ENCODE measurements at places on chromosomes 1 and 21. TPM values are rescaled to one million over a fixed set of nuclear protein-coding genes. Genes with fewer than 3 reads are reported as not detected.

The MTHFR gene
- 30.3 TPM for total RNA-seq

GRCh38 chr1:206924592-206925105 lies 2.9 kb upstream of the FCMR start:
- DNase-seq: no peak
- H3K36me3 ChIP-seq: no peaks in the 10 kb centered on the region
- H3K4me3 ChIP-seq: no peak overlapping the region

DNA sequence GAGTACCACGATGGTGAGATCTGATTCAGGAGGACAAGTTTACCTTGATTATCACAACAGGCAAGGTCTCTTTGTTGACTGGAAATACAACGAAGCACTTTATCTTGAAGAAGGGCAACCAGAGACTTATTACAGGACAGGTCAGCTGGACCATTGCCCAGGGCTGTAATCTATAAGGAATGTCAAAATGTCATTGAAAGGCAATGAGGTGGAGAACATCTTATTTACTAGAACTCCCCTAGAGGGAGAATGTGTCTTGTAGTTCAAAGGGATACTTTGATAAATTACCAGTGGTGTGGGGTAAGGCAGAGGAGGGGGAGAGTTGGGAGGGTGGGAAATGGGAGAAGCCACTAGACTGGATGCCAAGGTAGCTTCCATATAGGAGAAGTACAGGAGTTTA lies 212.3 kb downstream of the NCAM2 start:
- no peaks in the 10 kb centered on the region for H3K36me3 ChIP-seq
- no peak overlapping the region for H3K27ac ChIP-seq
- DNase-seq: no peak
- H3K4me3 ChIP-seq: no peak overlapping the region
- H3K4me1 ChIP-seq: no peaks in the 10 kb centered on the region

The CRYAA gene
- not detected for total RNA-seq

GRCh38 chr1:107175102-107175909 lies 34.5 kb downstream of the NTNG1 start:
- H3K27ac ChIP-seq: no peak overlapping the region
- H3K4me1 ChIP-seq: no peaks in the 10 kb centered on the region
- no peak for DNase-seq
- no peaks in the 10 kb centered on the region for H3K27me3 ChIP-seq

DNA sequence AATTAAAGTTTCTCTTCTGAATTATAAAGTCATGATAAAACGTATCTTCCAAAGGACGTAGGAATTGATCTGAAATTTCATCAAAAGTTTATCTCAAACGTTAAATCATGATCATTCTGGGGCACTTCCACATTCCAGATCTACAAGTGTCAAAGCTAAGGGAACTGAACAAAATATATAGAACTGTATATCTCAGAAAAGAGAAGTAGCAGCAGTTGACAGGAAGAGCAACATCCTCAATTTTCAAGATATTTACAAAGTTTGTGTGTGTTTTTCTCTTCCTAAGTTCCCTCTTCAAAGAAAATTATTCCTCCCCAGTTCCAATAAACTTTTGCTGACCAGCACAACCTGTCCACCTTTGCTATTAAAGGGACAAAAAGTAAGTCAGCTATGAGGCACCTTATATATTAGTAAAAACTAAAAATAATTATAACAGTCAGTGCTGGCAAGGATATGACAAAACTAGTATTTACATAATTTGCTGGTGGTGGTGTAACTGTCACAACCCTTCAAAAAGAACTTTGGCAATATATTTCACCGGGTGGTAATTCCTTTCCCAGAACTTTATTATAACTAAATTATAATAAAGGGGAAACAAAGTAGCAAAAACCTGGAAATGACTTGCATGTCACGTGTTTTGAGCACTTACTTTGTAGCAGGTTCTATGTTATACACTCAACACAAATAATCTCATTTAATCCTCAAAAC lies 38.5 kb upstream of the EYA3 start:
- H3K4me1 ChIP-seq: no peaks in the 10 kb centered on the region
- no peak overlapping the region for H3K4me3 ChIP-seq
- no peaks in the 10 kb centered on the region for H3K27me3 ChIP-seq
- no peaks in the 10 kb centered on the region for H3K36me3 ChIP-seq

GRCh38 chr1:13617773-13618172 lies 34.1 kb downstream of the PDPN start:
- no peak overlapping the region for H3K27ac ChIP-seq
- H3K4me3 ChIP-seq: no peak overlapping the region
- H3K36me3 ChIP-seq: no peaks in the 10 kb centered on the region
- DNase-seq: no peak
- H3K4me1 ChIP-seq: peaks cover 15% of the 10 kb centered on the region
- no peaks in the 10 kb centered on the region for H3K27me3 ChIP-seq

The ZNF683 gene
- not detected for total RNA-seq

DNA sequence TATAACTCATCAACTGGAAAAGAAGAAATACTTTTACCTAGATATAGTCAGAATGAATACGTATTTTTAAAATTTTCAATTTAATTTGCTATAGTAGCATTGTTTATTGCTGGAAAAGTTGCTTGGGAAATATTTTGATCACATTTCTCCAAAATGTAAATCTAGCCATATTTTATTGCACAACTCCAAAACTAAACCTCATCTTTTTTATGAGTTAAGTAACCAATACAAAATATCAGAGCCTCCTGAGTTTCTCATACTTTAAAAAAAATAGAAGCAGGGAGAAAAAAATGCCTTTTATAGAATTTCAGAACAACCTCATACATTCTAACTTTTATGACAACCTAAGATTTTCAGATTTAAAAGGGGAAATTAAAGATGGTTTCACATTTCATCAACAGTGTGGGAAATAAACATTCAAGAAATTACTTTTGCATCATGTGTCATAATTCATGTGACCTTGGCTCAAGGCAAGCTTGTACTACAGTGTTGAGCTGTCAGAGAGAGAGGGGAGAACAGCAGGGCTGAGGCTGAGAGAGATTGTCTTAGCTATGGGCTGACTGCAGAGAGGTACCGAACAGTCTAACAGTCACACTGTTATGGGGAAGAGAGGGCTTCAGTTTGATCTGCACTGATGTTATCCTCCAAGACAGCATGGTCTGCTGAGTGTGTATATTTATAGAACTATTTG lies 519.0 kb downstream of the LTN1 start:
- H3K4me1 ChIP-seq: no peaks in the 10 kb centered on the region
- H3K36me3 ChIP-seq: no peaks in the 10 kb centered on the region
- no peak overlapping the region for H3K27ac ChIP-seq
- H3K4me3 ChIP-seq: no peak overlapping the region
- no peaks in the 10 kb centered on the region for H3K27me3 ChIP-seq

DNA sequence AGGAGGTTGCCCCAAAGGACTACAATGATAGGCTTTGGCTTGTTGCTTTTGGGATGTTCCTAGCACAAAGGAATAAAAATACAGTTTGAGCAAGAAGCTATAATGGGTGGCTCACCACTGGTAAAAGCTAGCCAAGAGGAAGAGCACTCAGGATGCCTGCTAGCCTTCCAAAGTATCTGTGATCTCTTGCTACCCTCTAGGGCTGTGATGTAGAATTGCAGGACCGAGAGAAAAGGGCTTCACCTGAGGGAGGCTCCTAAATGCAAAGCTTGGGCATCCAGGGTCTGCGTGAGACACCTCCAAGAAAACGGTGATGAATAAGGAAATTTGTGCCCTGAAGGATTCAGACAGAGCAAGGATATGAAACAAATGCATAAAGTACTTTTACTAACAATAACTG lies 17.7 kb downstream of the IVL start:
- no peaks in the 10 kb centered on the region for H3K4me1 ChIP-seq
- no peaks in the 10 kb centered on the region for H3K27me3 ChIP-seq
- H3K36me3 ChIP-seq: no peaks in the 10 kb centered on the region
- DNase-seq: no peak

The FGR gene
- 21.5 TPM for total RNA-seq

The SH2D1B gene
- total RNA-seq: 0.68 TPM

DNA sequence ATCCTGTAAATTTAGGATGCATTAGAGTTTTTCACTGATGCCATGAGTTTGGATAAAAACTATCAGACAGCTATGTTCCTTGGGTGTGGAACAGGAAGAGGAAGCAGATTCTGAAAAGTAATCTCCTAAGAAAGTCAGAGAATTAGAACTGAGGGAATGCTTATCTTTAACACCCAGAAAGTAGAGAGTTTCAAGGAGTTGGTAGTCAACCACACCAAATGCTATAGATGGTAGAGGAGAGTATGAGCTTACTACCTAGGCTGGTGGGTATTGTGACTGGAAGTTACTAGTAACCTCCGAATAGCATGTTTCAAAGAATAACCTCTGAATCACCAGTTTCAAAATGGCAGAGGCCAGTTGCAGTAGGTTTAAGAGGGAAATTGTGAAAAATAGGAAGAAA lies 288.0 kb downstream of the HMCN1 start:
- H3K27ac ChIP-seq: no peak overlapping the region
- peaks cover 8% of the 10 kb centered on the region for H3K4me1 ChIP-seq
- H3K36me3 ChIP-seq: peaks cover 18% of the 10 kb centered on the region
- no peaks in the 10 kb centered on the region for H3K27me3 ChIP-seq
- DNase-seq: no peak

- H3K27me3 ChIP-seq: no peaks in the 10 kb centered on the region
- H3K4me1 ChIP-seq: no peaks in the 10 kb centered on the region
- H3K4me3 ChIP-seq: no peak overlapping the region
- H3K36me3 ChIP-seq: no peaks in the 10 kb centered on the region
Measured at GRCh38 chr1:241362350-241362749, 5.3 kb upstream of the RGS7 start.

The RAP1GAP gene
- total RNA-seq: 0.92 TPM

The BACH1 gene
- 47.0 TPM for total RNA-seq

The BSND gene
- not detected for total RNA-seq

- no peaks in the 10 kb centered on the region for H3K27me3 ChIP-seq
- H3K27ac ChIP-seq: no peak overlapping the region
- no peaks in the 10 kb centered on the region for H3K36me3 ChIP-seq
- DNase-seq: no peak
- no peak overlapping the region for H3K4me3 ChIP-seq
Measured at GRCh38 chr1:154430903-154431302, 25.8 kb downstream of the IL6R start.

Measured in thoracic aorta (tissue), 2 donors.